ENCODE measurements at places on chromosomes 5 and 9. TPM values are rescaled to one million over a fixed set of nuclear protein-coding genes. Genes with fewer than 3 reads are reported as not detected.

Gene WDR38
- not detected for total RNA-seq

GRCh38 chr9:77472646-77473045 lies 175.5 kb downstream of the GNA14 start:
- DNase-seq: no peak

- no peak for DNase-seq
These were observed 66.2 kb downstream of the SIL1 start for GRCh38 chr5:139131921-139132432.

GRCh38 chr9:85554349-85554748 lies 187.4 kb downstream of the AGTPBP1 start:
- DNase-seq: no peak

DNA sequence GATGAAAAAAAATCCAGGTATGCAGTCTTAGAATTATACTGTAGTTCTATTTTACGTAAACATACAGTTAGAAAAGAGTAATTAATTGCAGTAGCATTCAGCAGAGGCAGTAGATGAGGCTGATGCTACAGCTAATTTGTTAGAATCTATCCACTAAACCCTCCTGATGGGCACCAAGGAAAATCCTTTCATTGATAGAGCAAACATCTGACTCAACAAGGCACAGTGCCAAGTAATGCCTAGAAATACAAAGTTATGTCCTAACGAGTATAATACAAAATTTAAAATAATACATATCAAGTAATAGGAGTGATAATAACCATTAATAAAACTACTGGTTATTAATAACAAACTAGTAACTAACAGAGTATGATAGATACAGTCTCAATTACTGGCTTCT lies 9.0 kb downstream of the MOCS2 start:
- no peak for DNase-seq

DNA sequence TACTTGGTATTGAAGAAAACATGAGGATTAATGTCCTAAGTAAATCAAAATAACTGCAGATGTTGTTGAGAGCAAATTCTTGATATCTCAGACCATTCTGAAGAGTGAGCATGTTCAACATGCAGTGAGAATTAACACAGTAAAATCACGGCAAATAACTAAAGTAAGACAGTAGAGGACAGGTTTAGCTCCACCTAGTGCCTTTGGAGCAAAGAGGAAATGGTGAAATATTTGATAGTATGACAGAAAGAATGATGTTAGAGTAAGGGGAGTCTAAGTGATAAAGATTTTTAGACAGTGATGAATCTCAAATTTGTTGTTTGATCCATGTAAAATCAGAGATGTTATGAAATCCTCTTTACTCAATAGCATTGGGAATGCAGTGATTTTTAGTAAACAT lies 424.2 kb downstream of the TMEM161B start:
- DNase-seq: no peak

Measured in fibroblast of the aortic adventitia (primary cell).